ENCODE measurements at places on chromosomes 12 and 14. TPM values are rescaled to one million over a fixed set of nuclear protein-coding genes. Genes with fewer than 3 reads are reported as not detected.
A peak's percentile ranks its signal among the peaks of the same experiment; 100 is the strongest.

- DNase-seq, result no peak
Measured at GRCh38 chr12:11685316-11685715, 35.8 kb downstream of the ETV6 start.

DNA sequence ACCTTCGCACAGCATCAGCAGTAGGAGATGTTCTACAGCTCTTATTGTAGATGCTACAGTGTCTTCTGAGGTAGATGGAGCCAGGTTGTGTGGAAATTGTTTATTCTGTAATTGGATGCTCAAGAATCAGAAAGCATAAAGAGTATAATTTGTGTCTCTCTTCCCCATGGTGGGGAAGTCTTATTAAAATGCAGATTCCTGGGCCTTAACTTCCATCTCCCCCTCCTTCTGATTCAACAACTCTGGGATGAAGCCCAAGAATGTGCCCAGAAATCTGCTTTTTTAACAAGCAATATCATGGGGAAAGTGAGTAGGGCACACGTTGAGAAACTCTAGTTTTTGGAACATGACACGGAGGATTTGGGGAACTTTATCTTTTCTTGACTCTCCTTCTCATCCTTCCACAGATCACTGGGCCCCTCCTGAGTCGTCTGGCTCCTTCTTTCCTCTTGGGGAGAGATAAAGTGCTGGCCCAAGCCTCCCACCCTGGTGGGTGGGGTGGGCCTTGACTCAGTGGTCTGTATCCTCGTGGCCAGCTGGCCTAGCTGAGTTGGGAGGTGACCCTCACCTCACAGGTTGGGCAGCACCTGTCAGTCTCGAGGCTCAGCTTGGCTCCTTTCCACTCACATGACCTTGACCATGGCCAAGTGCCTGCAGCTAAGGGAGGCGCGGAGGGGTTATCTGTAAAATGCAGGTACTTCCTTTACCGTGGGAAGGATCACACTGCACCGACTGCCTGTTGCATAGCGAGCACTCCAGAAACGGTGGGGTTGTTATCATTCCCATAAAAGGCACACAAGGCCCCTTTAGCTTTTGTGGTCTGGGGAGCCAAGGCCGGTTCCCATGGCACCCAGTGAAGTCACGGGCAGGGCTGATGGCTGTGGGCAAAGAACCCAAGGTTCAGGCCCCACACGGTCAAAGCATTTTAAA lies 141.9 kb downstream of the CHST11 start:
- no peak for DNase-seq

- no peak for DNase-seq
Measured at GRCh38 chr12:1650260-1650977, 21.4 kb downstream of the WNT5B start.

GRCh38 chr12:127810041-127810440 lies 456.9 kb upstream of the TMEM132C start:
- DNase-seq, result no peak

DNA sequence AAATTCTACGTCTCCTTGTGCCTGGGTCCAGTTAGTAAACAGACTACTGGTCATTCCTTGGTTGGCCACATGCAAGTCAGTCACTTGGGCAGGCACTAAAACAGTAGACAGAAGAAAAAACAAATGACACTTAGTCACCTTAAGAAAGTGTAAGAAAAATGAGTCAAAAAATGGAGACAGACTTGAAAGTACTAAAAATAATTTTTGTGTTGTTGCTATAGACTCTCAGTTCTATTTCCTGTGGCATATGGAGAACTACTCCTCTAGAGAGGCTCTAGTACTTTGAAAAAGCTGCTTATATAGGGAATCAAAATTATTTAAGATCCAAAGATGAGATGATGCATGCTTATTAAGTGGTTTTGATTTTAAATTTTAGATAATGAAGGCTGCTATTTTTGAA lies 56.0 kb downstream of the PTPRB start:
- DNase-seq, result no peak

DNA sequence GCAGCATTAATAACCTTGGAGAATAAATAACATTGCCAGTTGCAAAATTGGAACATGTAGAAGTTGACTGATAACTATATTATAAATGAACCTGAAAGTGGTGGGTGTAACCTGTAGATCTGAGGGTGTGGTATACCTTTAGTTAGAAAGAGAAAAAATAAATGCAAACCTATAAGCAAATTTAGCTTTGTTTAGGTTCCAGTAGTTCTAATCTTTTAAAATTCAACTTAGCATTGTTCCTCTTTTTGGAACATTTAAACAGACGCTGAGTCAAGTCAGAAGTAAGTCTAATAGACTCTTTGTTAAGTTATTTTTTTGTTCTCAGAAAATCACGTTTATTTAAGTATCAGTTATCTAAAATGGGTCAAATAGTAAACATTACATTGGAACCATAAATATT lies 120.0 kb downstream of the DNAI7 start:
- DNase-seq, result no peak

DNA sequence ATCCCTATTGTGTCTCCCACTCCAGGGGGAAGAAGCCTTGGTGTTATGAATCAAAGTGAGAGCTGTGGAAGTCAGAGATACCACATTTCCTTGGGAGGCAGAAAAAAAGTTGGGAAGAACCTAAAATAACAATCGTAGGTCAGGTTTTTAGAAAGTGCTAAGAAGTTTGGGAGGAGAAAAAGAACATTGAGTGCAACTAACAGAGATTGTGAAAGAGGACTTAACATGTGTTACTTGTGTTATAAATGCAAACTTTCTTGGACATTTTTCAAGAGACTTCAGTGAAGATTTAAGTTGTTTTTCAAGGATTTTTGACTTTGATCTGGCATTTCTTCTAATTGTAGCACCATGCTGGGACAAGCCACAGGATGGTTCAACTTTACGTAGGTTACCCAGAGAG lies 7.8 kb upstream of the ERP27 start:
- DNase-seq, result no peak

- no peak for DNase-seq
Measured at GRCh38 chr12:97680751-97681150, 218.1 kb downstream of the RMST start.

DNA sequence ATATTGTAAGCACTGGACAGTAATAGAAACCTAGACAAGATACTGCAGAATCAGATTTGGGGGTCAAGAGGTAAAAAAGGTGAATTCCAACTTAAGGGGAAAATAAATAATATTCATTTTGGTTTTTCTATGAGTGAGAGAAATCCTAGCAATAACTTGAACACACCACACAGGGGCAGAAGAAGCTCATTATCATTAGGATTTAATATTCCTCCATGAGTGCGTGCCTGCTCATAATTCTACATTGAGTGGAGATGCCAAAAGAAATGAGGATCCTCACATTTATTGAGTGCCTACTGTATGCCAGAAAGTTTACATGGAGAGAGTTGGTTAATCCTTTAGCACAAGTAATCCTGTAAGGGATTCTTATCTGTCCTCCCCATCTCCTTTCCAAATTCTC lies 40.5 kb upstream of the C14orf132 start:
- DNase-seq, result no peak

- DNase-seq, result no peak
Measured at GRCh38 chr14:95683793-95684192, 2.4 kb upstream of the TCL1B start.

DNA sequence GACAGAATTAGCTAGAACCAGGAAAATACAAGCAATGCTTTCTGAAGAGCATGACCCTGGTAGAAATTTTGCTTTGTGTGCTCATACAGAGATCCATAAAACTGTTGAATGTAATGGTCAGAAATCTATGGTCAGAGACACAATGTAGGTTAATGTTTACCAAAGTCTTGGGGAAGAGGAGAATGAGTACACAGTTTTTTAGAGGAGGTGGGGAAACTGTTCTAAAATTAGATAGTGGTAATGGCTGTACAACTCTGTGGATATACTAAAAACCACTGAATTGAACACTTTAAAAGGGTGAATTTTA lies 109.5 kb upstream of the ARHGAP5 start:
- no peak for DNase-seq

- no peak for DNase-seq
Measured at GRCh38 chr14:89418976-89419375, 1.9 kb upstream of the FOXN3 start.

DNA sequence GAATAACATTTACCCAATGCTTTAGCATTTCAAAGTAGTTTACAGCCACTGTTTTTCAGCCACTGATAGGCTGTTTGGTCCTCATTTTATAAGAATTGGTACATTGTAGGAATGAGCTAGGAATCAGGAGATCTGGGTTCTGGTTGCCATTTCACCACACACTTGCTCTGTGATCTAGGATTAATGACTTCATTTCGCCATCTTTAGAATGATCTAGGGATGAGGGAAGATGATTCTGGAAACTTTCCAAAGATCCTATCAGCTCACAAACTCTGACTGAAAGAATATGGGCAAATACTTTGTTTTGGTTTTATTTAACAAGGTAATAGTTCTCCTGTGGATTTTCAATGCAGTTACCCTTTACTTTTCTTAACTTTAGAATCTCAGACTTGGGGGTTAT lies 155.0 kb downstream of the GCH1 start:
- DNase-seq, result no peak

- peak; percentile 35 for DNase-seq
Measured at GRCh38 chr12:121537814-121538698, 42.8 kb downstream of the KDM2B start.

- DNase-seq, result no peak
Measured at GRCh38 chr12:90245391-90245790, 536.8 kb upstream of the ATP2B1 start.

DNA sequence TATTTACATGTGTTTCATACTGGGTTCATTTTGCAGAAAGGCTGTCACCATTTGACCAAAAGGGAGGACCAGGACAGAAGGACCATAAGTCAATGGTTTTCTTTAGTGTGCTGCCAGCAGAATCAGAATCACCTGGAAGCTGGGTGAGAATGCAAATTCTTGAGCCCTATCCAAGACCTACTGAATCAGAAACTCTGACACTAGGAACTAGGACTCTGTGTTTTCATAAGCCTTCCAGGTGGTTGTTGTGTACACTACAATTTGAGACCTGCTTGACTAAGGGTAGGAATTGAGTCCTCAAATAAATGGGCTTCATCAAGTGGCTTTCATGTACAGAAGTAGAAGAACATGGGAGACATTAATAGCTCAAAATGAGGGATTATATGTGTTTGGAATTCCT lies 32.2 kb downstream of the PDE6H start:
- DNase-seq, result no peak

DNA sequence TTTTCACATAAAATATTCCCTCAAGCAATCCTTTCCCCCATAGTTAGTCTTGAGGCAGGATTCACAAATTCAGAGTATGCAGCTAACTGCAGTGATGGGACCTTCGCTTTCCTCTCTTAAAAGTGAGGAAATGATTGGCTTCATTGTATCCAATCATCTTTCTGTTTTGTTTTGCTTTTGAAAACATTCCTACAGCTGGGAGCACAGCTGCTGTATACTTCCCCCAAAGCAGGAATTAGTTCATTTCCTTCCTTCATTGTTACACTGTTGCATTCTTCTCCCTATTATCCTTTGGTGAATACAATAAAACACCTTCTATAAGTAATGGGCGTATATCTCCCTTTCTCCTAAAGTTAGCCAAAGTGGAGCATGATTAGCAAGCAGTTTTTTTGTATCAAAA lies 9.4 kb upstream of the GAS2L3 start:
- DNase-seq, result peak; percentile 28

GRCh38 chr12:122491991-122492390 lies 8.7 kb downstream of the ZCCHC8 start:
- no peak for DNase-seq

GRCh38 chr12:5456906-5457305 lies 25.0 kb downstream of the NTF3 start:
- no peak for DNase-seq

DNA sequence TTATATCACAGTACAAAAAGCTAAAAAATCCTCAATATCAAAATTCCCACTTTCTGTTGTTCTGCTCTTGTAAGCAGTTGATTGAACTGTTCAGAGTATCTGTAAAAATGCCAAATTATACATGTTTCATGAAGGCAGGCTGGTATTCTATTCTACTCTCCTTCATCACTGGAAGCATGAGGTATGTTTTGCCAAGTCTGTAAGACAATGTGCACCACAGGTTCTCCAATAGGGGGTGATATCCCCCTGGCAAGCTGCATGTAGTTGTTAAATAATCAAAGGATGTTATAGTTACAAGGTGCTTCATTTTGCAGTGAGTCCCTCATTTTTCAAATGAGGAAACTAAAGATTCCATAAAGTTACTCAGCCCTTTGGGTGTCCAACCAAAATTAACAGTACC lies 15.1 kb upstream of the NEK9 start:
- no peak for DNase-seq

DNA sequence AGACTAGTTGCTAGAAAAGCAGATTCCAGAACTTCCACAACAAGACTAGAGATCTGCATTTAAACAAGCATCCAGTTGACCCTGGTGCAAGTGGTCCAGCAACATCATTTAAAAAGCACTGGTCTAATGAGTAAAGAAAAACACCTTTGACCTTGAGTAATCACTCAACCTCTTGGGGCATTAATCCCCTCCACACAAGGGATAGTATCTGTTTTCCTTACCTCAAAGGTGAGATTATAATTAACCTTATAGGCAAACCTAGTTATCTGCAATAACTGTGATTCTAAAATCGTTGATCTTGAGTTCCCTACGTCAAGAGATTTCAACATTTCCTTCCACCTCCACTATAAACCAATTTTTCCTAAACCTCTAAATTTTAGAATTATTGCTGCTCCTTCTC lies 1.1 kb downstream of the KDM5A start:
- DNase-seq, result no peak

GRCh38 chr12:63916561-63917476 lies 72.3 kb downstream of the SRGAP1 start:
- DNase-seq, result no peak

DNA sequence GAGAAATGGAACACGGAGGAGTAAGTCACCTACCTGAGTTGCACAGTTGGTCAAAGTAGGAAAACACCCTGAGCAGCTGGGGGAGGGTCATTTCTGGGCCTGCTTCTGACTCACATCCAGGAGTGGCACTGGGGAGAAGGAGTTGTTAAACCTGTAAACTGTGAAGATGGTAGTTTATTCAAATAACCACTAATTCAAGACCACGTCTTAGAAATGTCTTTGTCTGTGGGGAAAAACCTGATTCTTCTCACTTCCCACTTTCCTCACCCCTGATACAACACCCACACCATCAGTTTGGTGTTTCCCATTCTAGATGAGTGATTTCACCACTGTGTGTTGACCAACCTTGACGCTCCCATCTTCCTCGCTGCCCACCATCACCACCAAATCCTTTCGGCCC lies 207.1 kb downstream of the ANO4 start:
- DNase-seq, result no peak

Gene TMEM106C
- 76.4 TPM for polyA plus RNA-seq

Gene POP5
- polyA plus RNA-seq, result 41.8 TPM

Gene DNAH10
- polyA plus RNA-seq, result 8.7 TPM

Gene KRT5
- polyA plus RNA-seq, result 0.35 TPM

Gene PTPRR
- polyA plus RNA-seq, result 0.20 TPM

Gene BDKRB1
- 0.24 TPM for polyA plus RNA-seq
